Endothelial cell (in vitro differentiated cells): ENCODE measurements at places on chromosomes 5 and 9. TPM values are rescaled to one million over a fixed set of nuclear protein-coding genes. Genes with fewer than 3 reads are reported as not detected.

The NEURL1B gene
- total RNA-seq: 0.13 TPM

The GDA gene
- total RNA-seq: 0.23 TPM

The SAXO1 gene
- total RNA-seq: not detected

DNA sequence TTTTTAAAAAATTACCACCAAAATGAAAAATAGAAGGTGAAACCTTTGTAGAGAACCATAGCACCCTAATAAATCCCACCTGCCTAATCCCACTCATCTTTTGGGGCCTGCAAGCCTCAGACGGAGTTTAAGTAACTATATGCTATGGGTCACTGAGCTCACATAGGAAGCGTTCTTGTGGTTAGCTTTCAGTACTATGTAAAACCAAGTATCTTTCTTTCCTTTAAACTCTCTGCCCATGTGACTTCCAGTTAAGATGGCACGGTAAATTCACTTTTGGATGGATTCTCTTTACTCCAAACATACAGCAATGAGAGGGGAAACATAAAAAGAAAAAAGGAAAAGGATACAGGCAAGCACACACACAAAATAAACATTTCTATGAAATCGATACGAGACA lies 50.9 kb downstream of the FANCC start:
- peaks cover 3% of the 10 kb centered on the region for H3K36me3 ChIP-seq
- peaks cover 23% of the 10 kb centered on the region for H3K4me1 ChIP-seq
- H3K4me3 ChIP-seq: no peak overlapping the region
- no peaks in the 10 kb centered on the region for H3K27me3 ChIP-seq
- DNase-seq: no peak

GRCh38 chr9:134895097-134895496 lies 14.5 kb downstream of the FCN2 start:
- H3K36me3 ChIP-seq: peaks cover 10% of the 10 kb centered on the region
- H3K4me1 ChIP-seq: no peaks in the 10 kb centered on the region
- H3K4me3 ChIP-seq: no peak overlapping the region
- no peak overlapping the region for H3K27ac ChIP-seq
- H3K27me3 ChIP-seq: peaks cover 5% of the 10 kb centered on the region

- H3K36me3 ChIP-seq: no peaks in the 10 kb centered on the region
- no peak overlapping the region for H3K27ac ChIP-seq
- H3K27me3 ChIP-seq: peaks cover 4% of the 10 kb centered on the region
These were observed 129.5 kb upstream of the CPEB4 start for GRCh38 chr5:173758676-173759075.

- H3K4me1 ChIP-seq: peaks cover 10% of the 10 kb centered on the region
- no peaks in the 10 kb centered on the region for H3K36me3 ChIP-seq
- no peak for DNase-seq
- H3K4me3 ChIP-seq: no peak overlapping the region
- H3K27me3 ChIP-seq: peaks cover 10% of the 10 kb centered on the region
These were observed 24.0 kb downstream of the FOXD1 start for GRCh38 chr5:73424556-73424977.

DNA sequence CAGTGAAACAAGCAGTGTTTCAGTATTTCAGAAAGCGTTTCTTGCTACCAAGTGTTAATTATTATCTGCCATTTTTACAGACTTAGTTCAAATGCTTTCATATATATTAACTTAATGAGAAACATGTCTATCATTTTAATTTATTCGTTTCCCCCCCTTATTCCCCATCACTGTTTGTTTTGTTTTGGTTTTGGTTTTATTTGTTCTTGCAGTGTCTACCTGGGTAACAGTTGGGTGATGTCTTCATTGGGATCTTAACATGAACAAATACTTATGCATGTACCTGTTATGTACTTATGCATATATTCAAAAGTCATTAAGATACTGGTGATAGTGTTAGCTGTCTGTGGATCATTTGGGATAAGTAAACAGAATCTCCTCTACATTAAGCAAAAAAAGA lies 108.0 kb downstream of the CDC42SE2 start:
- H3K4me3 ChIP-seq: no peak overlapping the region
- DNase-seq: no peak
- H3K27ac ChIP-seq: no peak overlapping the region
- no peaks in the 10 kb centered on the region for H3K36me3 ChIP-seq

DNA sequence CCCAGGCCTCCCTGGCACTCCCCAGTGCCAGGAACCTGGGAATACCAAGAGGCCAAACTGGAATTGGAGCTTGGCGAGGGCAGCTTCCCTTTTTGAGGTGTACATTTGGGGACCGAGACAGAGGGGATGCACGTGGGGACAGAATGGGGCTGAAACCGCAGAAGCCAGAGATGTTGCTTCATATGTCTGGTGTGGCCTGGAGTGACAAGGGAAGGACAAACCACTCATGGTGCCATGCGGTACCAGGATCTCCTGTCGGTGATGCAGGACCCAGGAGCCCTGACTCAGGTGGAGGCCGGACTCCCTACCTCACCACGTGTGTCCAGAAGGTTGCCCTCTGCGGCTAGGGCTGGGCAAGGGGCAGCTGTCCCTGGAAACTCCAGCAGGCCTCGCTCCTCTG lies 4.0 kb upstream of the CSF2 start:
- H3K36me3 ChIP-seq: no peaks in the 10 kb centered on the region
- DNase-seq: no peak
- H3K27me3 ChIP-seq: peaks cover 9% of the 10 kb centered on the region
- no peak overlapping the region for H3K4me3 ChIP-seq
- H3K4me1 ChIP-seq: peaks cover 3% of the 10 kb centered on the region

- H3K27ac ChIP-seq: no peak overlapping the region
- DNase-seq: no peak
- no peaks in the 10 kb centered on the region for H3K4me1 ChIP-seq
These were observed 911.2 kb downstream of the EFNA5 start for GRCh38 chr5:106759581-106759980.

DNA sequence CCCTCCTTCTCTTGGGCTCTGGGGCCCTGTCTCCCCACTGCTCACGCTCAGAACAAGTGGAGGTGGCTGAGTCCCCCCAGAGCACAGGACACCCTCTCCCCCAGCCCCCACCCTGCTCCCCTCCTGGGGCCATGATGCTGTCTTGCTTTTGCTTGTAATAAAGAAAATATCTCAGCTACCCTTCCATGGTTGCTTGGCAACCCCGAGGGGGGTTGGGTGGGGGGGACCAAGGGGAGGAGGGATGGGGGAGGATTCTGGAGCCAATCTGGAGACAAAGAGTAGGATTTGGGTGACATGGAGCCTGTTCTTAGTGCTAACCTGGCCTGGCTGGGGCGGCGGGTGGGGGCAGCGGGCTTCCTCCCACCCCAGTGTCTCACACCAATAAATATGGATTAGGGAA lies 16.1 kb upstream of the CERCAM start:
- no peak overlapping the region for H3K4me3 ChIP-seq
- no peak for DNase-seq

- no peak overlapping the region for H3K27ac ChIP-seq
- no peaks in the 10 kb centered on the region for H3K4me1 ChIP-seq
- H3K36me3 ChIP-seq: no peaks in the 10 kb centered on the region
- H3K27me3 ChIP-seq: no peaks in the 10 kb centered on the region
These were observed 776.6 kb downstream of the CDH12 start for GRCh38 chr5:22076586-22076985.

GRCh38 chr5:91162534-91163381 lies 220.4 kb downstream of the ARRDC3 start:
- H3K36me3 ChIP-seq: no peaks in the 10 kb centered on the region
- peak; percentile 18 for DNase-seq
- H3K4me3 ChIP-seq: no peak overlapping the region
- H3K27ac ChIP-seq: peak overlapping the region; percentile 80

DNA sequence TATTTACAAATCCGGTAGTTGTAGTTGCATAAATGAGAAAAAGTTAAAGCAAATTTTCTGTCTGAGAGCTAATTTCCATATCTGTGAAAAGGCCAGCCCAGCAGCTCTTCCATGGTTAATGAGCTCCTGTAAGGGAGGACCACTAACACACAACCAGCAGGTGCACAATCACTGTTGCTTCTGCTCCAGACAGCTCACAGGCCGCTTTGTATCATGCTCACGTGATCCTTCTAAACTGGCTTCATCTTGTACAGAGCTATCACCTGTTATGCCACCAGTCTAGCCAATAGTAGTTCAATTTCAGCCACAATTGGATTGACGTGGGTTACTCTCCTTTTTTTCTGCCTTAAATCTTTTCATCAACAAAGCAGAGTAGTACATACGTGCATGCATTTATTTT lies 38.3 kb upstream of the FBXL17 start:
- H3K4me3 ChIP-seq: no peak overlapping the region
- H3K27me3 ChIP-seq: peaks cover 3% of the 10 kb centered on the region
- no peak overlapping the region for H3K27ac ChIP-seq
- no peak for DNase-seq
- no peaks in the 10 kb centered on the region for H3K36me3 ChIP-seq

- no peaks in the 10 kb centered on the region for H3K4me1 ChIP-seq
- H3K4me3 ChIP-seq: no peak overlapping the region
- H3K27me3 ChIP-seq: no peaks in the 10 kb centered on the region
- no peak for DNase-seq
- no peaks in the 10 kb centered on the region for H3K36me3 ChIP-seq
These were observed 341.4 kb downstream of the RAB3C start for GRCh38 chr5:58924306-58924705.

DNA sequence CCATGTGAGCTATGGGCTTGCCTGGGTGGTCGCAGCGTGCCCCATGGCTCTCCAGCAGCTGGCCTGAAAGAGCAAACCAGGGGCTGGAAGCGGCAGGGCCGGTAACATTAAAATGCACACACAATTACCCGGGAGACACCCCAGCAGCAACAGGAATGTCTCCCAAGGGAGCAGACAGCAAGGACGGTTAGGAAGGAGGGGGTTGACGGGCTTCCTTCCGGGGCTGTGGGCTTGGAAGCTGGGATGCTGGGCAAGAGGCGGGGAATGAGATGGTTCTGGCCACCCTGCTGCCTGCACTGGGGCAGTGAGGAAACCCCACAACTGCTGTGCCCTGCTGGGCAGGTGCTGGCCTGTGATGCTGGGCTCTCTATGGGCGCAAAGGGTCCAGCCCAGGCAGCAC lies 71.8 kb upstream of the ADAMTS2 start:
- H3K27ac ChIP-seq: no peak overlapping the region
- peaks cover 6% of the 10 kb centered on the region for H3K36me3 ChIP-seq
- H3K27me3 ChIP-seq: no peaks in the 10 kb centered on the region
- no peak overlapping the region for H3K4me3 ChIP-seq
- no peaks in the 10 kb centered on the region for H3K4me1 ChIP-seq

- no peak overlapping the region for H3K27ac ChIP-seq
- H3K36me3 ChIP-seq: no peaks in the 10 kb centered on the region
- H3K4me3 ChIP-seq: no peak overlapping the region
- H3K4me1 ChIP-seq: no peaks in the 10 kb centered on the region
These were observed 4.4 kb upstream of the PDE6A start for GRCh38 chr5:149948993-149949392.

- H3K27ac ChIP-seq: peak overlapping the region; percentile 91
- peaks cover 36% of the 10 kb centered on the region for H3K4me1 ChIP-seq
- DNase-seq: peak; percentile 65
- peaks cover 4% of the 10 kb centered on the region for H3K27me3 ChIP-seq
- H3K4me3 ChIP-seq: peak overlapping the region; percentile 48
These were observed 48.1 kb downstream of the EBF1 start for GRCh38 chr5:159051421-159052282.

- H3K27ac ChIP-seq: peak overlapping the region; percentile 45
- H3K27me3 ChIP-seq: peaks cover 7% of the 10 kb centered on the region
- no peaks in the 10 kb centered on the region for H3K36me3 ChIP-seq
- no peak for DNase-seq
These were observed 859 bp downstream of the RETREG1 start for GRCh38 chr5:16615741-16616535.

GRCh38 chr9:110140276-110140675 lies 67.7 kb downstream of the C9orf152 start:
- peaks cover 26% of the 10 kb centered on the region for H3K27me3 ChIP-seq
- H3K36me3 ChIP-seq: peaks cover 74% of the 10 kb centered on the region
- DNase-seq: no peak
- H3K4me1 ChIP-seq: peaks cover 89% of the 10 kb centered on the region

- no peak for DNase-seq
- H3K27me3 ChIP-seq: no peaks in the 10 kb centered on the region
- peaks cover 13% of the 10 kb centered on the region for H3K4me1 ChIP-seq
- no peaks in the 10 kb centered on the region for H3K36me3 ChIP-seq
These were observed 280.6 kb downstream of the EPB41L4A start for GRCh38 chr5:112138526-112138925.

GRCh38 chr5:132258102-132259068 lies 889 bp downstream of the PDLIM4 start:
- H3K27ac ChIP-seq: no peak overlapping the region
- peaks cover 11% of the 10 kb centered on the region for H3K27me3 ChIP-seq
- H3K4me1 ChIP-seq: peaks cover 12% of the 10 kb centered on the region
- H3K36me3 ChIP-seq: peaks cover 4% of the 10 kb centered on the region
- peak overlapping the region; percentile 77 for H3K4me3 ChIP-seq
